Lung (tissue), 17 donors: ENCODE measurements at places on chromosomes 11 and 22. TPM values are rescaled to one million over a fixed set of nuclear protein-coding genes. Genes with fewer than 3 reads are reported as not detected.

Gene TP53AIP1
- total RNA-seq: 1.8 TPM

- no peaks in the 10 kb centered on the region for H3K4me1 ChIP-seq
- peaks cover 4% of the 10 kb centered on the region for H3K36me3 ChIP-seq
- no peak for DNase-seq
- no peak overlapping the region for H3K27ac ChIP-seq
- no peaks in the 10 kb centered on the region for H3K27me3 ChIP-seq
- no peak overlapping the region for H3K4me3 ChIP-seq
Observed at GRCh38 chr22:25621986-25622385, 57.5 kb downstream of the GRK3 start.

DNA sequence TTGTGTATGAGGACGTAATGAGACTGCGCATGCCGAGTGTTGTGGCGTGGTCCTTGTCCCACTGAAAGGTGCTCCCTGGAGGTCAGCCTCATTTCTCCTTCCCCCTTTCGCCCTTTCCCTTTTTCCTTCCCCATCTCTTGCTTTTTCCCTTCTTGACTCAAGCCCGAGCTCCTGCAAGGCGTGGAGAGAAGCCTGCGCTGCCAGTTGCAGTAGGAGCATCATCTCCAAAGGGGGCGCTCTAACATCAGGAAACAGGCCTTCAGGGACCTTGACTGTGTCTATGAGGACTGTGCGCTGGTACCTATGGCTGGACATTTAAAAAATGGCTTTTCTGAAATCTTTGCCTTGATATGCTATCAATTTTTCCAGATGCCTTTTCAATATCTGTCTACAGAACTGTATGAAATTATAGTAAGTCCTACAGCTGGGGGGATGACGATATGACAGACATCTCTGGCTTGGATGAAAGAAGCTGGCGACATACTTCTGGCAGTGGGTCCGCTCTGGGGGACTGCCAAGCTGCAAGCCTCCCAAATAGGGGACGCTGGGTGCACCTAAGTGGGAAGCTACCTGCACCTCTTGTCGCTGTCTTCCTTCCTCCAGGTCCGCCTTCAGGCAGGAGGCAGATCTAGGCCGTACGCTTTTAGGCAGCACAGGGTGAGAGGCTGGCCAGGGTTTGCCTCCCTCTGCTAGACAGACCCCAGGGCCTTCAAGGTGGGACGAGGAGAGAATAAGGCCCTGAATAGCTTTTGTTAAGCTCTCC is 96.5 kb downstream of the NXPE2 start:
- H3K27ac ChIP-seq: no peak overlapping the region
- peak; percentile 82 for DNase-seq
- peaks cover 9% of the 10 kb centered on the region for H3K27me3 ChIP-seq

Gene CD3E
- total RNA-seq: 5.3 TPM

GRCh38 chr22:42716221-42716620 is 4.4 kb downstream of the A4GALT start:
- H3K4me1 ChIP-seq: peaks cover 4% of the 10 kb centered on the region
- H3K4me3 ChIP-seq: no peak overlapping the region
- H3K27me3 ChIP-seq: peaks cover 17% of the 10 kb centered on the region
- no peak for DNase-seq

Gene ANKK1
- total RNA-seq: 0.77 TPM

Gene PPP2R1B
- 30.0 TPM for total RNA-seq

Gene KRTAP5-9
- total RNA-seq: 0.37 TPM

Gene C11orf87
- 0.09 TPM for total RNA-seq

DNA sequence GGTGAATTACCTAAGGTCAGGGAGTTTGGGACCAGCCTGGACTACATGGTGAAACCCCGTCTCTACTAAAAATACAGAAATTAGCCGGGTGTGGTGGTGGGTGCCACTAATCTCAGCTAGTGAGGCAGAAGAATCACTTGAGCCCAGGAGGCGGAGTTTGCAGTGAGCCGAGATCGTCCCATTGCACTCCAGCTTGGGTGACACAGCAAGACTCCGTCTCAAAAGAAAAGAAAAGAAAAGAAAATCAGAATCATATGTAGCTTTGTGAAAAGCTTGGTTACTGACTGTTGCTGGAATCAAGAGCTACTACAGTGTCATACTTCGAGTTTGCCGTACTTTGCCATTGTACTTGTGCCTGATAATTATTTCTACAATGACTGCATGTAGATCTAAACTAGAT is 4.2 kb upstream of the TMEM135 start:
- H3K4me3 ChIP-seq: no peak overlapping the region
- no peak for DNase-seq
- H3K27me3 ChIP-seq: no peaks in the 10 kb centered on the region
- no peaks in the 10 kb centered on the region for H3K4me1 ChIP-seq
- no peaks in the 10 kb centered on the region for H3K36me3 ChIP-seq

Gene APOL6
- 31.1 TPM for total RNA-seq

- H3K36me3 ChIP-seq: no peaks in the 10 kb centered on the region
- H3K27ac ChIP-seq: no peak overlapping the region
- no peak for DNase-seq
- H3K27me3 ChIP-seq: no peaks in the 10 kb centered on the region
Observed at GRCh38 chr22:42379966-42380537, 52.2 kb downstream of the NFAM1 start.

GRCh38 chr11:102695201-102695600 is 10.4 kb downstream of the MMP27 start:
- H3K4me1 ChIP-seq: no peaks in the 10 kb centered on the region
- no peak for DNase-seq
- no peak overlapping the region for H3K27ac ChIP-seq
- H3K36me3 ChIP-seq: no peaks in the 10 kb centered on the region
- no peak overlapping the region for H3K4me3 ChIP-seq
- H3K27me3 ChIP-seq: no peaks in the 10 kb centered on the region

- H3K36me3 ChIP-seq: peaks cover 11% of the 10 kb centered on the region
- no peaks in the 10 kb centered on the region for H3K27me3 ChIP-seq
- no peak overlapping the region for H3K27ac ChIP-seq
- no peak overlapping the region for H3K4me3 ChIP-seq
- DNase-seq: no peak
Observed at GRCh38 chr22:47157486-47158270, 395.2 kb downstream of the TBC1D22A start.

- no peaks in the 10 kb centered on the region for H3K36me3 ChIP-seq
- no peak for DNase-seq
- no peaks in the 10 kb centered on the region for H3K27me3 ChIP-seq
- no peak overlapping the region for H3K4me3 ChIP-seq
- H3K27ac ChIP-seq: no peak overlapping the region
Observed at GRCh38 chr22:25053153-25053805, 100.8 kb downstream of the KIAA1671 start.

- H3K27ac ChIP-seq: no peak overlapping the region
- H3K4me1 ChIP-seq: no peaks in the 10 kb centered on the region
- DNase-seq: no peak
- H3K27me3 ChIP-seq: no peaks in the 10 kb centered on the region
Observed at GRCh38 chr11:82533628-82534327, 199.9 kb downstream of the FAM181B start.

Gene PHOX2A
- not detected for total RNA-seq

DNA sequence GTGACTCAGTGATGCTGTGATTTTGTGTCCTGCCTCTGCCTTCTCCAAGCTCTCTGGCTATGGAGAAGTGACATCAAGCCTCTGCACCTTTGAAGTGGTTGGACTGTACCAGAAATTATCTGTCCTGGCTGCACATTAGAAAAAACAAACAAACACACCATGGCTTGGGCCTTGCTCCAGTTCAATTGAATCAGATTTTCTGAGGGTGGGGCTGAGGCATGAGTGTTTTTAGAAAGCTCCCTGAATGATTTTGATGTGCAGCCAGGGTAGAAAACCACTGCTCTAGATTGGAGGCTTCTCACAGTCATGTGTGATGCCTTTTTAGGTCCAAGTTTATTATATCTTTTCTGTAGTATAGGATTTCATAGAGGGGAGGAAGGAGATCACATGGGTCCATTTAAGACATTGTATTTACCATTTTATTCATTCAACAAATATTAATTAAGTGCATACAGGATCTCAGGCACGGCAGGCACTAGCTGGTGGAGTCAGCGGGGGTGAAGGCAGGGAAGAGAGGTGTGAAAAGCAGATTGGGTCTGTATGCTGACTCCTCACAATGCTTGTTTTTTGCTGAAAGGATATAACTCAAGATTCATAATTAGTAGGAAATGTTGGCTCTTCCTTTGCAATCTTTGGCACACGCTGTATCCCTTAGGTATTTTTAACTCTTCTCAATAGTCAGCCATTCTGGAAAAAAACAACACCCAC is 7.1 kb upstream of the VSTM5 start:
- no peaks in the 10 kb centered on the region for H3K36me3 ChIP-seq
- no peaks in the 10 kb centered on the region for H3K27me3 ChIP-seq
- H3K27ac ChIP-seq: no peak overlapping the region

GRCh38 chr11:22508665-22509064 is 117.0 kb downstream of the FANCF start:
- no peak overlapping the region for H3K27ac ChIP-seq
- no peak for DNase-seq
- H3K4me1 ChIP-seq: no peaks in the 10 kb centered on the region
- H3K4me3 ChIP-seq: no peak overlapping the region
- no peaks in the 10 kb centered on the region for H3K36me3 ChIP-seq

Gene TSKU
- total RNA-seq: 12.6 TPM

DNA sequence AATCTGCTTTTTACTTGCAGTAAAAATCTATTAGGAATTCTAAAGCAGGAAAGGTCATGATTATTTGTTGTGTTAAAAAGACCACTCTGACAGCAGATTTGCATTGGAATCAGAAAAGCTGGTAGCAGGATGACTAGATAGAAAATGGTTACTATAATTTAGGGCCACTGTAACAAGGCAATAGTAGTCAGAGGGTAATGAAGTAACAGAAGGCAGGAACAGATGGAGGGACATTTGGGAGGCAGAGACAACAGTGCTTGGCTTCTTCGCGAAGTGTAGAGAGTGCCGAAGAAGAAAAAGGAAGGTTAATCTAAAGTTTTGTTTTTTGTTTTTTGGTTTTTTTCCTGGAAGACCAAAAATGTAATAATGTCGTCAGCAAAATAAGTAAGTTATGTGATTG is 129.8 kb upstream of the SLC5A12 start:
- H3K4me3 ChIP-seq: no peak overlapping the region
- no peak overlapping the region for H3K27ac ChIP-seq
- H3K27me3 ChIP-seq: no peaks in the 10 kb centered on the region
- no peaks in the 10 kb centered on the region for H3K36me3 ChIP-seq
- no peaks in the 10 kb centered on the region for H3K4me1 ChIP-seq
- peak; percentile 38 for DNase-seq

GRCh38 chr11:66334605-66335442 is 1.4 kb downstream of the RIN1 start:
- peak overlapping the region; percentile 63 for H3K4me3 ChIP-seq
- no peaks in the 10 kb centered on the region for H3K27me3 ChIP-seq
- no peaks in the 10 kb centered on the region for H3K4me1 ChIP-seq
- DNase-seq: no peak
- H3K36me3 ChIP-seq: no peaks in the 10 kb centered on the region
- H3K27ac ChIP-seq: no peak overlapping the region

- H3K27me3 ChIP-seq: no peaks in the 10 kb centered on the region
- no peak overlapping the region for H3K27ac ChIP-seq
- peaks cover 27% of the 10 kb centered on the region for H3K4me1 ChIP-seq
- no peak for DNase-seq
Observed at GRCh38 chr22:32476281-32477195, 1.9 kb downstream of the FBXO7 start.

DNA sequence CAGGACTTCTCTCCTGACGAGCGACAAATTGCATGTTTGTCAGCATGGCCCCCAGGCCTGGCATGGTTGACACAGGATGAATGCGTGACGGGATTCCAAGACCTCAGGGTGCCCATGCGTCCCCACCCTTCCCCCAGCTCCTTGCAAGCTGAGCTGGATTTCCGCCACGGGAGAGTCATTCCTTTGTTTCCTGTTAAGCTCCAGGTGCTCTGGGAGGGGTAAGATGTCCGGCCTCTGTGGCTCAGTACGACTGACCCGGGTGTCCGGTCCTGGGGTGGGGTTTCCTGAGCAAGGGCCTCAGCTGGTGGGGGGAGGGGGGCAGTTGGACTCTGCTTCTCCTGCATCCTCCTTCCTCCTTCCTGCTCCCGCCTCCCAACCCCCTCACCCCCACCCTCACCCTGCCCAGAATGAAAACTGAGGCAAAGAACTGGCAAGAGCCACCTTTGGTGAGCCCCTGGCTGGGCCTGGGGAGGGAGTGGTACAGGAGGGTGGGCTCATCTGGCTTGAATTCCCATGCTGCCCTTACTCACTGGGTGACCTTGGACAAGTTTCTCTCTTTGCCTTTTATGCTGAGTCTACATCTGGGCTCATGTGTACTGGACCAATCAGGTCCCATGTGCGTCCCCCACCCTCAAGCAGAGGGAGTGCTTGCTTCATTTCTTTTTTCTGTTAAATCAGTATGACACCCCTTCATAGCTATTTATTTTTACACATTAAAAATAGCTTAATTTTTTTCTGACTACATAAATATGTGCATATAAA is 2.5 kb downstream of the CDC42EP2 start:
- peak; percentile 54 for DNase-seq
- H3K27ac ChIP-seq: peak overlapping the region; percentile 92
- no peaks in the 10 kb centered on the region for H3K36me3 ChIP-seq
- peaks cover 6% of the 10 kb centered on the region for H3K4me1 ChIP-seq
- peak overlapping the region; percentile 23 for H3K4me3 ChIP-seq

Gene BIK
- total RNA-seq: 6.1 TPM

Gene TREH
- total RNA-seq: 0.17 TPM

- H3K36me3 ChIP-seq: no peaks in the 10 kb centered on the region
- no peaks in the 10 kb centered on the region for H3K27me3 ChIP-seq
Observed at GRCh38 chr11:123454060-123454651, 24.1 kb downstream of the GRAMD1B start.

GRCh38 chr11:79392161-79392560 is 48.7 kb downstream of the TENM4 start:
- DNase-seq: no peak
- no peaks in the 10 kb centered on the region for H3K36me3 ChIP-seq
- no peak overlapping the region for H3K4me3 ChIP-seq
- H3K27ac ChIP-seq: no peak overlapping the region
- no peaks in the 10 kb centered on the region for H3K27me3 ChIP-seq
- peaks cover 2% of the 10 kb centered on the region for H3K4me1 ChIP-seq

Gene MPEG1
- 45.6 TPM for total RNA-seq

Gene TSPO
- total RNA-seq: 276 TPM

Gene MS4A7
- 111 TPM for total RNA-seq

GRCh38 chr22:30128511-30128910 is 48.2 kb downstream of the HORMAD2 start:
- no peaks in the 10 kb centered on the region for H3K36me3 ChIP-seq
- no peaks in the 10 kb centered on the region for H3K27me3 ChIP-seq
- H3K4me3 ChIP-seq: no peak overlapping the region
- H3K4me1 ChIP-seq: no peaks in the 10 kb centered on the region
- DNase-seq: no peak

Gene MGAT3
- total RNA-seq: 19.4 TPM

Gene PPP1R14B
- 28.2 TPM for total RNA-seq

Gene FAM111B
- 3.0 TPM for total RNA-seq
